ENCODE measurements at places on chromosomes 3 and 15. TPM values are rescaled to one million over a fixed set of nuclear protein-coding genes. Genes with fewer than 3 reads are reported as not detected.
A peak's percentile ranks its signal among the peaks of the same experiment; 100 is the strongest.

DNA sequence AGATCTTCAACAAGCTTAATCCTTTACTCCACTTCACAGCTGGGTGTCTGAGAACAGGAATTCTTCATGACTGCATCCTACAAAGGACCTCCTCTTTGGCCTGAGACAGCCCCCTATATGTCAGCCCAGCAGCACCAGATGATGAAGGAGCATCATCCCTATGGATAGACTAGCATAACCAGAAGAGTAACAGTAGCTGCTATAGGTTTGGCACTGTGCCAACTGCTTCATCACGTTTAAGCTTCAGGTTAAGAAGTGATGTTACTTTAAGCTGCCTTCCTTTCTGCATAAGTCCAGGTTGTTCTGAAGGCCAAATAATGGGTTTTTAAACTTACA lies 50.6 kb downstream of the CMSS1 start:
- DNase-seq: peak; percentile 27
- peaks cover 13% of the 10 kb centered on the region for H3K4me1 ChIP-seq
- H3K27ac ChIP-seq: no peak overlapping the region
- no peaks in the 10 kb centered on the region for H3K27me3 ChIP-seq
- H3K4me3 ChIP-seq: no peak overlapping the region
- H3K36me3 ChIP-seq: no peaks in the 10 kb centered on the region

DNA sequence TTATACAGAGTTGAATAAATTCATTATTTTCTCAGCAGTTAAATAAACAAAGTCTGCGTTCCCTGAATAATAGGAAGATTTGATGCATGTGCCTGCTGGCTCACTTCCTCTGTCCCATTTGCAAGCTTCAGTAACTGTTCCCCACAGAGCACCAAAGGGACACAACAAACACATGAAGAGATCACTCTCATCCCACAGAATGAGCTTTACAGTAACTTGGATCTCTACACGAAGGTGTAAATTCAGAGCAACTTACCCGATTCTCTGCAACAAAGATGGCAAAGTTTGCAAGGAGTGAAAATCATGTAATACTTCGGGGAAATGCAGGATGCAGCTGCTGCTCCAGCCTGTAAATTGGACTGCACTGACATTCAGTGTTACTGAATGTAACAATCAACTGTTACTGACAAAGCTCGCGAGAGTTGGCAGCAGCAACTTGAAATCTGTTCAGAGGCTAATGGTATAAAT lies at the start of gene BCHE:
Gene BCHE, minus strand, starts transcription at position 366 of the 468 bp plus-strand sequence. CDS start 6,390 bp downstream, outside the sequence.
- no peaks in the 10 kb centered on the region for H3K4me1 ChIP-seq
- H3K27ac ChIP-seq: no peak within 1 kb of the TSS
- no peak for DNase-seq
- no peak within 1 kb of the TSS for H3K4me3 ChIP-seq
- no peaks in the 10 kb centered on the region for H3K27me3 ChIP-seq

The ITIH1 gene
- polyA plus RNA-seq: not detected

DNA sequence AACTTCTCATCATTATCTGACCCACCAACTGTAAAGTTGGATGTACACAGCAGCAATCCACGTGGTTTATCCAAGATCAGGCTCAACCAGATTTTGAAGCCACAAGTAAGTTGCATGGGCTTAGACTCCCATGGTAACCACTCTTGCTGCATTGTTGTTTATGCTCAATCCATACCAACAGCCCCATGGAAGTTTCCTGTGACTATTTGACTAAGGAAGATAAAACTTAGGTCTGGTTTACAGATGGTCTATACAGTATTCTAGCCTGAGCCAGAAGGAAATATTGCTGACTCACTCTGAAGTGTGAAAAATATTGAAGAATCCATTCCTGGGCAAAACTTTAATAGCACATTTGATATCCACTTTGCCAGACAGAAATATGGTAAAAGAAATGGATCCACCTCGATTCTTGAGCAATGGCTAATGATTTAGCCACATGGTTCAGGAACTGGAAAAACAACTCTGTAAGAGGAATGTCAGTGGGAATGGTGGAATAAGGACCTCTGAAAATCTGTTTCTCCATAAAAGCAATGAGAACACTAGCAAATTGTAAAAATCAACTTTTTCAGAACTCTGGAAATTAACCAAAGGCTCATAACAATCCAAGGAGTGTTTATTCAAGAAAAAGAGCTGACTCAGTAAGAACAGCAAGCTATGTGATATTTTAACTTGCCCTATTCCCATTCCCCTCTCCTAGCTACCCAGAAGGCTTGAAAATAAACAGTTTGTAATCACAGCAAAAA lies 162.9 kb upstream of the STT3B start:
- no peaks in the 10 kb centered on the region for H3K36me3 ChIP-seq
- no peak overlapping the region for H3K27ac ChIP-seq
- no peak for DNase-seq

- no peaks in the 10 kb centered on the region for H3K36me3 ChIP-seq
- no peak for DNase-seq
- H3K4me3 ChIP-seq: no peak overlapping the region
- no peak overlapping the region for H3K27ac ChIP-seq
- H3K27me3 ChIP-seq: peaks cover 32% of the 10 kb centered on the region
Measured at GRCh38 chr15:48643776-48644466, 1.6 kb downstream of the FBN1 start.

GRCh38 chr3:30457081-30457480 lies 149.3 kb upstream of the TGFBR2 start:
- no peaks in the 10 kb centered on the region for H3K36me3 ChIP-seq
- H3K4me3 ChIP-seq: no peak overlapping the region
- DNase-seq: no peak
- H3K27ac ChIP-seq: no peak overlapping the region

The INKA1 gene
- polyA plus RNA-seq: 0.87 TPM

DNA sequence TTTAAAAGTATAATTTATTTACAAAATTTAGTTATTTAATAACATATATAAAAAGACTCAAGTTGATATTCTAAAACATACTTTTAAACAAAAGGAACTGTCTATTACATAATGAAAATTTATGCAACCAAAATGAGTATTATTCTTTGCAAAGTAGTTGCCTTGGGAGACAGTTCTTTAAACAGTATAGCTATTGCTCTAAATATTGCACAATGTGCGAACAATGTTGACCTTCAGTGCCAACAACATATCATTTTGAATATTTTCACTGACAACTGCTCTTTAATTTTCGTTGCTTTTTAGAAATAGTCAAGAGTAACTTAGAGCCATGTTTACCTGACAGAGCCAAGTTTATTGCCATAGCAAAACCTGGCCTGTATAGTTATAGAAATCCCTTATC lies 124.9 kb downstream of the ZBTB20 start:
- no peaks in the 10 kb centered on the region for H3K27me3 ChIP-seq
- H3K4me3 ChIP-seq: no peak overlapping the region
- no peak overlapping the region for H3K27ac ChIP-seq

DNA sequence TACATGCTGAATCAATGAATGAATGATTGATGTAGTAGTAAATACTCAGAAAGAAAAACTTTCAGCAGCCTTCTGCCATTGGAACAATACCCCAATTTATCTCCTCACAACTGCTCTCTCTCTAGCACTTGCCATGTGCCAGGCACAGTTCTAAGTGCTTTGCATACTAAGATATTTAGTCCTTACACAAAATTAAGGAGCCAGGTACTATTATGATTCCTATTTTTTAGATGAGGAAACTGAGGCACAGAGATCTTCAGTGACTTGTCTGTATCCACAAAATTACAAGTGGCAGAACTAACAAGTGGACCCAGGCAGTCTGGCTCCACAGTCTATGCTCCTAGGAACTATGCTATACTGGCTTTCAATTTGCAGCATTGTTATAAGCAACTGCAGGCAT lies 279.2 kb downstream of the LSAMP start:
- H3K36me3 ChIP-seq: no peaks in the 10 kb centered on the region
- H3K4me1 ChIP-seq: no peaks in the 10 kb centered on the region
- no peak overlapping the region for H3K27ac ChIP-seq
- H3K27me3 ChIP-seq: no peaks in the 10 kb centered on the region

GRCh38 chr15:26739791-26740190 lies 33.1 kb downstream of the GABRB3 start:
- no peak overlapping the region for H3K4me3 ChIP-seq
- no peak overlapping the region for H3K27ac ChIP-seq
- no peaks in the 10 kb centered on the region for H3K4me1 ChIP-seq
- H3K27me3 ChIP-seq: no peaks in the 10 kb centered on the region
- no peak for DNase-seq

The TAGLN3 gene
- polyA plus RNA-seq: not detected

DNA sequence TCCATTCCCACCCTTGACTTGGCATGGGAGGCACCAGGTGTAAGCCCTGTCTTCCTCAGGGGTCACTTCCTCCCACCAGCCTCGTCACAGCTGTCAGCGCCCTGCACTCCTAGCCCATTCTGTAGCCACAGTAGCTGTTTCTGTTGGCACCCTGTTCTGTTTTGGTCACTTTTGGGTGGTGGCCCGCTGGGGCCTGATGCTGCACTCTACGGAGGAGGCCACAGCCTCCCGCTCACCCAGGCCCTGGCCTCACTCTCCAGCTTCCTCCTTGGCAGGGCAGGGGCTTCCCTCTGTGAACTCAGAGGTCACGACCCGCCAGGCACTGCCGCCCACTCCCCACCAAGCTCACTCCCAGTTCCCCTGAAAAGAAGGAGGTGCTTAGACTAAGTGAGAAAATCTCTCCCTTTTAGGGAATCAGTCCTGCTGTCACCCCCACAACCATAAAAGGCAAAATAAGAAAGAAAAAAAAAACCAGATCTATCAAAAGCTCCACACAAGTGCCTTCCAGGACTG lies 68.4 kb downstream of the MGLL start:
- H3K4me1 ChIP-seq: no peaks in the 10 kb centered on the region
- DNase-seq: no peak
- no peak overlapping the region for H3K4me3 ChIP-seq
- no peaks in the 10 kb centered on the region for H3K36me3 ChIP-seq

GRCh38 chr3:57069503-57069902 lies 9.0 kb downstream of the SPATA12 start:
- H3K4me1 ChIP-seq: peaks cover 4% of the 10 kb centered on the region
- H3K27ac ChIP-seq: no peak overlapping the region
- no peaks in the 10 kb centered on the region for H3K36me3 ChIP-seq
- H3K4me3 ChIP-seq: no peak overlapping the region
- DNase-seq: no peak
- H3K27me3 ChIP-seq: peaks cover 6% of the 10 kb centered on the region

Data from CD4-positive, CD25-positive, alpha-beta regulatory T cell (primary cell).